ENCODE measurements at places on chromosomes 6 and 20.

- no peak for DNase-seq
These were observed 126.5 kb upstream of the MAN1A1 start for GRCh38 chr6:119476024-119476423.

DNA sequence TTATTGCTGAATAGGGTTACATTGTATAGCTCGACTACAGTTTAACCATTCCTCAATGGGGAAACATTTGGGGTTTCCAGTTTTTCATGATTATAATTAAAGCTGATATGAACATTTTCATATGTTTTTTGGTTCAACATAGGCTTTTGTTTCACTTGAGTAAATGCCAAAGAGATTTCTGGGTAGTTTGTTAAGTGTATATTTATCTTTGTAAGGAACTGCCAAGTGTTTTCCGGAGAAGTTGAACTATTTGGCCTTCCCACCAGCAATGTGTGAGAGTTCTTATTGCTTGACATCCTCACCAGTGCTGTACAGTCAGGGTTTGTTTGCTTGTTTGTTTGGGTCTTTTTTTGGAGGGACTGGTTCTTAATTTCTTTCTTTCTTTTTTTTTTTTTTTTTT is 83.7 kb upstream of the RALY start:
- DNase-seq, result no peak

GRCh38 chr6:140043357-140043756 is 668.9 kb upstream of the CITED2 start:
- peak; percentile 93 for DNase-seq

GRCh38 chr20:52103913-52104545 is 87.5 kb downstream of the ZFP64 start:
- no peak for DNase-seq

- DNase-seq, result no peak
These were observed 65.2 kb downstream of the GCNT2 start for GRCh38 chr6:10586302-10586701.

- DNase-seq, result no peak
These were observed 64.0 kb downstream of the BCKDHB start for GRCh38 chr6:80170433-80170832.

DNA sequence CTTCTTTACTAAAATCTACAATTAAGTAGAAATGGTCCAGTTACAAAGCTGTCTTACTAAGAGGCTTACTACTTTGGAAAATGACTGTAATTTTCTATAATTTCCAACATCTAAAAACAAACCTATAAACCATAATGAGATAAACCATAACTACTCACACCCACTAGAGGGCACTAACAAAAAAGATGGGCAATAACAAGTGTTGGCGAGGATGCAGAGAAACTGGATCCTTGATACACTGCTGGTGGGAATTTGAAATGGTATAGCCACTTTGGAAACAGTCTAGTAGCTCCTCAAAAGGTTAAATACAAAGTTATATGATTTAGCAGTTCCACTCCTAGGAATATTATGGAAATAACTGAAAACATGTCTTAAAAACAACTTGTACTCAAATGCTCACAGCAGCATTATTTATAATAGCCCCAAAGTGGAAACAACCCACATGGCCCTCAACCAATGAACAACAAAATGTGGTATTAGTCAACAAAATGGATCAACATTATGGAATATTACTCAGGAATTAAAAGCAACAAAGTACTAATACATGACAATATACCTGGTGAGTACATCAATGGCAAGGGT is 50.6 kb downstream of the GJA10 start:
- DNase-seq, result no peak

- DNase-seq, result no peak
These were observed 20.5 kb upstream of the ARG1 start for GRCh38 chr6:131552572-131552971.

GRCh38 chr6:39841291-39841690 is 49.1 kb downstream of the DAAM2 start:
- DNase-seq, result no peak

DNA sequence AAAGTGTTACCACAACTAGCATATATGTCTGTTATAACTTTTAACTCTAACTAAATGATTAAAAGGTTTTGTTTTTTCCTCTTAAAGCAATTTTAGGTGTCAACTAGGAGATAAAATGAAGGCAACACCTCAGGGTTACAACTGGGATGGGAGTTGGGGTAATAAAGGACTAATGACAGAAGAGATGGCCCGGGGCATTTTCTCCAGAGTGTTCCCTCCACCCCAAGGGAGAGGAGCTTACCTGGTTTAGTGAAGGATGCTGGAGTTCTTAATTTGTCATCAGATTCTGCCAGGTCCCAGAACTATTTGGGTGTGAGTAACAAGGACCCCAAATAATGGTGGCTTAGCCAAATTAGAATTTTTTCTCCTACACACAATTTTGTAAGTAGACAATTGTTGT is 260.3 kb downstream of the CD109 start:
- no peak for DNase-seq

- no peak for DNase-seq
These were observed 14.9 kb upstream of the CBFA2T2 start for GRCh38 chr20:33474963-33475362.

- DNase-seq, result no peak
These were observed 45.6 kb downstream of the BLTP3A start for GRCh38 chr6:34837528-34837927.

- DNase-seq, result no peak
These were observed 308.3 kb downstream of the LAMA2 start for GRCh38 chr6:129191235-129191634.

GRCh38 chr6:167422934-167423333 is 98.0 kb downstream of the TTLL2 start:
- DNase-seq, result no peak
